Osteoblast (primary cell): ENCODE measurements at places on chromosomes 12 and 14.
A peak's percentile ranks its signal among the peaks of the same experiment; 100 is the strongest.

GRCh38 chr14:26738571-26738970 lies 140.7 kb upstream of the NOVA1 start:
- H3K4me3 ChIP-seq = no peak overlapping the region
- H3K27me3 ChIP-seq = no peaks in the 10 kb centered on the region
- H3K4me1 ChIP-seq = no peaks in the 10 kb centered on the region
- no peaks in the 10 kb centered on the region for H3K36me3 ChIP-seq

DNA sequence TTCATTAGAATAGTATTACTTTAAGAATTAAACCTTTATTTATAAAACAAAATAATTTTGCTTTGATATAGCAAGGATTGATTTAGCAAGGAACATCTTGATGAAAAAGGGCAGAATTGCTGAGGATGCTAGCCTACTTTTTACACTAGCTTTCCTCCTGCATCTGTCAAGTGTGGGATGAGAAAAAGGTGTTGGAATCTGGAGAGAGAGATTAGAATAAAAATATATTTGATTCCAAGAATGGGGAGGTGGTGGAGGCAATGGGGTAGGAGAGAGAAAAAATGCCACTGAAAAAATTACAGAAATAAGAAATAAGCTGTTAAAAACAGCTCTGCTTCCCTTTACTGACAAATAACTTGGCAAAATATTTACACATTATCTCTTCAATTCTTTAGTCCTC lies 98.9 kb downstream of the NUMB start:
- no peak for DNase-seq
- peaks cover 11% of the 10 kb centered on the region for H3K36me3 ChIP-seq
- no peak overlapping the region for H3K4me3 ChIP-seq
- no peak overlapping the region for H3K27ac ChIP-seq

DNA sequence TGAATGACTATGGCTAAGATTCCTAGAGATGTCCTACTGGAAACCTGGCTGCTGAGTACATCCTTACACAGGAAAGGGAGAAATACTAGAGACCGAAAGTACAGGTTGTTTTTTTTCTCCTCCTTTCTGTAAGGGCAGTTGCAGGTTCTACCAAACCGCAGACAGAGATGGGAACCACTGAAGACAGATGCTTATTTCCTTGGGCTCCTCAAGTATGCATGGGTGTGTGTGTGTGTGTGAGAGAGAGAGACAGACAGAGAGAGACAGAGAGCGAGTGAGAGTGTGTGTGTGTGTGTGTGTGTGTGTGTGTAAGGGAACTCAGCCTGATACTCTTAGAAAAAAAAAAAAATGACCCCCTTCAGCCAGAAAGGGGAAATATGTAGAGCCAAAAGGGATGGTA lies 42.5 kb downstream of the MAP4K5 start:
- H3K4me1 ChIP-seq = no peaks in the 10 kb centered on the region
- H3K27me3 ChIP-seq = no peaks in the 10 kb centered on the region
- peaks cover 22% of the 10 kb centered on the region for H3K36me3 ChIP-seq
- no peak overlapping the region for H3K4me3 ChIP-seq
- DNase-seq = no peak
- no peak overlapping the region for H3K27ac ChIP-seq

- no peak overlapping the region for H3K4me3 ChIP-seq
- H3K27me3 ChIP-seq = no peaks in the 10 kb centered on the region
- peak overlapping the region; percentile 98 for H3K27ac ChIP-seq
- no peak for DNase-seq
- no peaks in the 10 kb centered on the region for H3K36me3 ChIP-seq
Measured at GRCh38 chr12:12806784-12807516, 6.2 kb upstream of the DDX47 start.

DNA sequence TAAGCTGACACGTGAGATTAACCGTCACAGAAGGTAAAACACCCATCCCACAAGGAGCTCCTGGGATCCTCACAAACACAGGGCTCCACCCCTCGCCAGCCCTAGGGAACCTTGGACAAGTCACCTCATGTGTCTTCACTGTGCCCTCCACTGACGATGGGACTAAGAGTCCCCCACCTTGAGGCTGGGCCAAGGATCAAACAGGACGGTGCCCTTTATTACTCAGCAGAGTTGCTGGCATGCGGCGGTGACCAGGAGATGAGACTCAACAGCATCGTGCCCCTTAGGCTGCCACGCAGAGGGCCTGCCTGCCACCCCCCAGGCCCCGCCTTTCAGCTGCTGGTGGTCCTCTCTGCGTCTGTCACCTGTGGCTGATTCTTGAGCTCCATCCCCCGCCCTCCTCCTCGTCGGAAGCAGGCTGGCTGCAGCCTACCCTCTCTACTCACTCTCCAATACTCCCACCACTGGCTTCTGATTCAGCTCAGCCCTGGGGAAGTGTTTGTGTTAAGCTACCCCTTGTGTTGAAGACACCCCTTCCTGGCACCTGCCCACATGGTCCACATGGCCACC lies 105.2 kb downstream of the DICER1 start:
- no peaks in the 10 kb centered on the region for H3K4me1 ChIP-seq
- peaks cover 14% of the 10 kb centered on the region for H3K27me3 ChIP-seq
- no peak overlapping the region for H3K27ac ChIP-seq
- no peaks in the 10 kb centered on the region for H3K36me3 ChIP-seq
- H3K4me3 ChIP-seq = no peak overlapping the region
